NCI-H2029 treated with DMSO at 0.1 percent for 48 hours (cell line): ENCODE measurements at places on chromosomes 16 and 17.

DNA sequence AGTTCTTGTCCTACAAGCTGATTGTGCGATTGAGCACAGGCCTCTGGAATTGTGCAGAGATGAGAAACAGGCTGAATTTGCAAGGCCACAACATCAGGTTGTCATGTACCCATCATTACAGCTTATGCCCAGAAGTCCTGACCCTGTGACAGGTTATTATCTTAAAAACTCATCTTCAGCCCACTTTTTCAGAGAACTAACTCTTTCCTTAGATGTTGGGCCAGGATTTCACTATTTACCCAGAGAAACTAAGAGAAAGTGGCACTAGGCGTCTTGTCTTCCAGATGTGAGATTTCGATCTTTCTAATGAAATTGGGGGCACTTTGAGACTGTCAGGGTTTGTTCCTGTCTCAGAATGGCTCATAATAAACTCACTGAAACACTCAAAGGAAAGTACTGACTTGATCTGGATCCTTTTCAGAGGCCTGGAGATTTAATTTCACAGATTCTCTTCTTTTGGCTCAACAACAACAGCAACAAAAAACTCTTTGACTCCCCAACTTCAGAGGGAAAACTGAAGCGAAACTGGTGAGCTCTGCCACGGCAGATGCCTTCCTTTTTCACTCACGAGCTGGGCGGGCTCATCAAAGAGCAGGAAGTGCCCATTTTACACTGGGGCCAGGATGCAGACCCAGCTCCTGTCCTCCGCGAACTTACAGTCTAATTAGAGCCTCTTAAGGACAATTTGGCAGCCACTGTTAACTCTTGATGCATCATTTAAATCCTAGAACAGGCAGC, 17.7 kb upstream of the SLC12A3 start:
- DNase-seq: no peak

- no peak for DNase-seq
Observed at GRCh38 chr16:29743827-29744531, 1.8 kb downstream of the C16orf54 start.

- DNase-seq: no peak
Observed at GRCh38 chr16:30166202-30166902, 17.1 kb upstream of the CORO1A start.

DNA sequence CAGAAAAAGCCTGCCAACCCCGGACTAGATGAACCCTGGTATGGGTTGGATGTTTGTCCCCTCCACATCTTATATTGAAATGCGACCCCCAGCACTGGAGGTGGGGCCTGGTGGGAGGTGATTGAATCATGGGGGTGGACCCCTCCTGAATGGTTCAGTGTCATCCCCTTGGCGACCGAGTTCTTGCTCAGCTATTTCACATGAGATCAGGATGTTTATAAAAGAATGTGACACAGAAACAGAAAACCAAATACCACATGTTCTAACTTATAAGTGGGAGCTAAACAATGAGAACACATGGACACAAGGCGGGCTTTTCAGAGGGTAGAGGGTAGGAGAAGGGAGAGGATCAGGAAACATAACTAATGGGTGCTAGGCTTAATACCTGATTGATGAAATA, 576.0 kb upstream of the HSBP1 start:
- DNase-seq: no peak

- DNase-seq: no peak
Observed at GRCh38 chr16:22355487-22355908, 18.9 kb downstream of the CDR2 start.

- no peak for DNase-seq
Observed at GRCh38 chr17:78012428-78012827, 53.9 kb downstream of the TNRC6C start.

GRCh38 chr17:62565817-62566216, 61.7 kb upstream of the MRC2 start:
- DNase-seq: no peak

- no peak for DNase-seq
Observed at GRCh38 chr16:81350306-81350615, 35.5 kb downstream of the GAN start.

DNA sequence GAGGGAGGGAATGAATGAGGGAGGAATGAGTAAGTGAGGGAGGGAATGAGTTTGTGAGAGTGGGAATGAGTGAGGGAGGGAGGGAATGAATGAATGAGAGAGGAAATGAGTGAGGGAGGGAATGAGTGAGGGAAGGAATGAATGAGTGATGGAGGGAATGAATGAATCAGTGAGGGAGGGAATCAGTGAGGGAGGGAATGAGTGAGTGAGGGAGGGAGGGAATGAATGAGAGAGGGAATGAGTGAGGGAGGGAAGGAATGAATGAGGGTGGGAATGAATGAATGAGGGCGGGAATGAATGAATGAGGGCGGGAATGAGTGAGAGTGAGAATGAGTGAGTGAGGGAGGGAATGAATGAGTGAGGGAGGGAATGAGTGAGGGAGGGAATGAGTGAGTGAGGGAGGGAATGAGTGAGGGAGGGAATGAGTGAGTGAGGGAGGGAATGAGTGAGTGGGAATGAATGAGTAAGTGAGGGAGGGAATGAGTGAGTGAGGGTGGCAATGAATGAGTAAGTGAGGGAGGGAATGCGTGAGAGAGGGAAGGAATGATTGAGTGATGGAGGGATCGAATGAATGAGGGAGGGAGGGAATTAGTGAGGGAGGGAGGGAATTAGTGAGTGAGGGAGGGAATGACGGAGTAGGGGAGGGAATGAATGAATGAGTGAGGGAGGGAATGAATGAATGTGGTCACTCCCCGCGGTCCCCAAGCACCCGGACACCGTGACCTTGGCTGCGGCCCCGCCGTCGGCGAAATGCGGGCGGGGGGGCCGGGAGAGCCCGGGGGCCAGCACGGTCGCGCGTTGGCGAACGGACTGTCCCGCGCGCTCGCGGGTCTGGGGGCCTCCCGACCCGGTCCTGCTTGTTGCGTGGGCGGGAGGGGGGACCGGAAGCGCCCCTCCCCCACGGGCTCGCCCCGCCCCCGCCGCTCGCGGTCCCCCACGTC, 1.1 kb upstream of the UBE2I start:
- no peak for DNase-seq

DNA sequence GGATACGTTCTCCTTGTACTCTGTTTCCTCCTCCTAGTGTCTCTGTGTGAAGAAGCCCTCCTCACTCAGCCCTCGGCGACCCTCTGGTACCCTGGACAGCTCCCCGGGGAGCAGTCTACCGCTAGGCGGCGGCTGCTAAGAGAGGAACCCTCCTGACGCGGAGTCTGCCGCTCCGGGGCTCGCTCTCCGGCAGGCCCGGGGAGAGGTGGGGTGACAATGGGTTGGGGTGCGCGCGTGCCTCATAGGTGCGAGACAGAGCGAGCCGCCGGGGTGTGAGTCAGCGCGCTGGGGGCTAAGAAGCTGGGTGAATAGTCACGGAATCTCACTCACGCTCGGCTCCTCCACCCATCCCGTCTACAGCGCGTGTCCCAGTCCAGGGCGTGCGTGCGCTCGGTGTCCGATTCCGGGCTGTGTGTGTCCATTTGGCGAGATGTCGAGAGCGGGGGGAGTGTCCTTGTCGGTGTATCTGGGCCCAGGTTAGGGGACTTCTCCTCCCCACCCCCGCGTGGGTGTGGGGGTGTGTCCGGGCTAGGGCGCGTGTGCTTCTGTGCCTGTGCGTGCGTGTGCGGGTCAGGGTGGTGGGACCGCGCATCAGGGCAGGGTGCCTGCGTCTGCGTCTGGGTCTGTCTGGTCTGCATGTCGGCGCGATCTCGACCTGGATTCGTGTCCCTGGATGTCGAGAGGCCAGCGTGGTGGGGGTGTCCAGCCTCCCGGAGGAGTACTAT, 577 bp upstream of the HS3ST2 start:
- no peak for DNase-seq

- DNase-seq: no peak
Observed at GRCh38 chr16:69691980-69692911, 34.1 kb downstream of the NQO1 start.

DNA sequence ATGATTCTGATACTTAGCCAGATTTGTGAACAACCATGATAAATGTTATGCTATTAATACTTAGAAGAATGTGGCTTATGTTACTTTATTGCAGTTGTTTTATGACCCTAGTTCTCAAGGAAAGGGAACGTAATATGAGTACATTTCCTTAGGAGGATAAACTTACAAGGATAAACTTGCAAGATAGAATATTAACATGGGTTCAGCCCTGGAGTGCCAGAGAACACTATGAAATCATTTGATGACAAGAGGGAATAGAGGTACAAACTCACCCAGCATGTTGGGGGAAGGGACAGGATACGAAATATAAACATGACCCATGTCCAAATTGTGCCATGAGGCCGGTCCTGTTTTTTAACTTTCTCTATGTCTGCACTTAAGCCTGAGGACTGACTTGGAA, 13.0 kb upstream of the ABCA5 start:
- DNase-seq: no peak

DNA sequence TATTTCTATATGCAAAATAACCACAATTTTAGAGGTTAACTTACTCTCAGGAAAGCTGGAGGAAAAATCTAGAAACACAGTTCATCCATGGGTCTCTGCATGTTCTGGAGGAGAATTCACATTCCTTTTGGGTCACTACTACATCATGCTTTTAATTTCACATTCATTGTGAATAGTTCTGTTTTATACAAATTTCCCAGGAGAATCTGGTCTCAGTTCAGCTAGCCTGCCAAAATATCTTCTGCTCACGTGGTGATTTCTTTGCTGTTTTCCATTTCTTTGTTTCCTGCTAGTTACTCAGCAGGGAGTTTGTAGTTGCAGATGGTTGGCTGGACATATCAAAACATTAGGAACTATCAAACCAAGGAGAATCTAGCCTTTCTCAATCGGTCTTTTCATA, at the start of gene ABCA9:
Gene ABCA9 (minus strand): TSS at position 106 of the 400 bp plus-strand sequence. CDS start 9,801 bp downstream, outside the sequence.
- DNase-seq: no peak

- peak; percentile 18 for DNase-seq
Observed at GRCh38 chr16:27723711-27724481, 174.0 kb downstream of the KATNIP start.

GRCh38 chr16:31427441-31428278, 500 bp downstream of the COX6A2 start:
- no peak for DNase-seq

GRCh38 chr16:12314653-12315185, 338.2 kb downstream of the SNX29 start:
- no peak for DNase-seq

DNA sequence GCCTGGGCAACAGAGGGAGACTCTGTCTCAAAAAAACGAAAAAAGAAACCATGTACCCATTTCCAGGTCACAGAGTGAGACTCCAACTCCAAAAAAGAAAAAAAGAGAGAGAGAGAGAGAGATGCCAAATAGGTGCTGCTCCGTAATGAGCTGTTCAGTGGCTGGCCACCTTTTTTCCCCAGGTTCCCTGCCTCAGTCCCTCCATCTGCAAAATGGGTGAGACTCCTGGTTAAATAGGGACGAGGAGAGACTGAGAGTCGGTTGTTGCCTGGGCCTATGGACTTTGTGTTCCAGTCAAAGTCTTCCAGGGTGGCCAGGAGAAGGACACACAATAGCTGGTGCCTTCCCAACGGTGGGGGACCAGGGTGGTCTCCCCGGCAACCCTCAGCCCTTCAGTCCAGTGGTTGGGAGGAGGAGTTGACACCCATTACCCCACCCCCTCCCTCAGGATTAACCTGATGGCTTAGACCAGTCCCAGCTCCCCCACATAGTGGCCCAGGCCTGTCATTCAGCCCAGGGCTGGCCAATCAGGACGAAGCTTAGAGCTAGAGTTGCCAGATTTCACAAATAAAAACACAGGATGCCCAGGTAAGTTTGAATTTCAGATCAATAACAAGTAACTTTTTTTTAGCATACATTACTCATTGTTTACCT, 258.2 kb downstream of the PARN start:
- DNase-seq: no peak

DNA sequence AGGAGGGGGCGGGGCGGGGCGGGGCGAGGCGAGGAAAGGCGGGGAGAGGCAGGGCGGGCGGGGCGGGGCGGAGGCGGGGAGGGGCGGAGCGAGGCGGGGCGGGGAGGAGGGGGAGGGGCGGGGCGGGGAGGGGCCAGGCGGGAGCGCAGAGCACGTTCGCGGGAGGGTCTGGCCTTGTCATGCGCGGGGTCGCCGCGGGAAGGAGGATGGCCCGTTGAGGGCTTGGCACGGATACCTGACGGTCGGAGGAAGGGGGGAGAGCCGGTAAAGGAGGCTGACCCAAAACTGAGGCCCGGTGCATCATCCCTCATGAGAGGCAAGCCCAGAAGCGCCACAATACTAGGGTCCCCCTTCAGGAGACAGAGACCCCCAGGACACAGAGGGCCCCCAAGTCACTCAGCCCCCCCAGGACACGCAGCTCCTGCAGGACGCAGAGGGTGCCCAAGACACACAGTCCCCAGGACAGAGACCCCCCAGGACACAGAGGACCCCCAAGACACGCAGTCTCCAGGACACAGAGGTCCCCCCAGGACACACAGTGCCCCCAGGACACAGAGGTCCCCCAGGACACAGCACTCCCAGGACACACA, 593 bp upstream of the WDR45B start:
- DNase-seq: no peak

DNA sequence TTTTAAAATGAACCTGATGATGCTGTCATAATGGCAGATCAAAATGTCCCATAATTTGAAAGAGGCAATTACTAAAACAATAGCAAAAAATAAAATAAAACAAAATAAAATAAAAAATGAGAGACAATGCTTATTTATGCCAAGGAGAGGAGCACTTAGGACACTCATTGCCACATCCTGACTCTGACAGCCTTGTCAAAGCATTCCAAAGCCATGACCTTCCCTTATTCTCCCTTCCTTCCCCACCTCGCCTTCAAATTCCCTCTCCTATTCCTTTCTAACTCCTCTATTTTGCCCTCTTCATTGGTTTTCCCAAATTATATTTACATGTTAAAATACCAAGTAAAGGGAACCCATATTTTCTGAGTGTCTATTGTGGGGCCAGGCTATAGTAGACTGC, 220.0 kb downstream of the CDH13 start:
- no peak for DNase-seq

GRCh38 chr17:327971-328370, 24.6 kb downstream of the RPH3AL start:
- no peak for DNase-seq

GRCh38 chr17:3961564-3962047, 2.6 kb downstream of the ATP2A3 start:
- no peak for DNase-seq

GRCh38 chr16:27595993-27596392, 46.0 kb downstream of the KATNIP start:
- DNase-seq: no peak

- DNase-seq: no peak
Observed at GRCh38 chr17:82890339-82890730, 50.5 kb upstream of the ZNF750 start.

DNA sequence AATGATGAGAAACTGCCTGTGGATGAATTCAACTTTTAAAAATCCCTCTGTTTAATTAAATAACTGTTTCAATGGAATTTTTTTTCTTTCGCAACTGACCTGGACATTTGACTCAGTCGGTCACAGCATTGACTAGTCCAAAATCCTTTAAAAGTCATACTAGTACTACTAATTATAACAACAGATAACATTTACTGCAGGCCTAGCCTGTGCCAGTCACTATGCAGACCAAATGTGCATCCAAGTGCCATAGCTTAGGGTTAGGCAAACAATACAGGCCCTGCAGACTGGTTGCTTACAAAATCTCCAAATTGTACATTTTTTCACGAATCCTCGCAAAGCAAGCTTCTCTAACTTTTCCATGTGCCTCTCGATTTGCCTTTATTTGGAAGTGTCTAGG, 56.6 kb downstream of the MYOCD start:
- DNase-seq: no peak

- DNase-seq: no peak
Observed at GRCh38 chr16:283033-283805, at the start of gene PDIA2. Gene PDIA2 (plus strand): TSS chr16:283164. CDS start chr16:283170, 6 bp downstream.
